ENCODE measurements at places on chromosomes 1 and 21.

DNA sequence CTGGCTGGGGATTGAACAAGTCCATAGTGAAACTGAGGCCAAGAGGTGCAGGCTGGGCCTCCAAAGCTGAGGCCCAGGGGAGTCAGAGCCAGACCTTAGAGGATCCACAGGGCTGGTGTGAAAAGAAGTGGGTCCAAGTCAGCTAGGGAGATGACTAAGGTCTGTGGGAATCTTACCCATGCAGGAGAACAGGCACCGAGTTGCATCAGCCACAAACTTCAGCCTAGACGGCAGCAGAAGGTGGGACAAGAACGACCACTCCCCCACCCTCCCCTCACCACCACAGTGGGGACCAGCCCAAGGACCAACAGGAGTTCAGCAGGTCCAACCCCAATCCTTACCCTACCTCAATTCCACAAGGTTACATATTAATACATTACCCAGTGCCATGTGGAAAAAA, 282.3 kb downstream of the TTLL7 start:
- no peak for DNase-seq

DNA sequence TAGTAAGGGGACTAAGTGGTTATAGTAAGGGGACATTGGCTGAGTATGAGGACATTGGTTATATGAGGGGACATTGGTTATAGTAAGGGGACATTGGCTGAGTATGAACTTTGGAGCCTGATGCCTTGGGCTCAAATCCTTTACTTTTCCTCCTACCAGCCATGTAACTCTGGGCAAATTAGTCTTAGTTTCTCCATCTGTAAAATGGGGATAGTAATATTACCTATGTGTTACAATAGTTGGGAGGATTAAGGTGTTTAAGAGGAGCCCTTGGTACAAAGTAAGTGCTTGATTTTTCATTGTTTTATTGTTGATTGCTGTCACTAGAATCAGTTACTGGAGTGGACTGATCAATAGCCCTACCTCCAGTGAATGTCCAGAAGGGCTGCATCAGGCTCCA, 2.8 kb downstream of the OSCP1 start:
- no peak for DNase-seq

DNA sequence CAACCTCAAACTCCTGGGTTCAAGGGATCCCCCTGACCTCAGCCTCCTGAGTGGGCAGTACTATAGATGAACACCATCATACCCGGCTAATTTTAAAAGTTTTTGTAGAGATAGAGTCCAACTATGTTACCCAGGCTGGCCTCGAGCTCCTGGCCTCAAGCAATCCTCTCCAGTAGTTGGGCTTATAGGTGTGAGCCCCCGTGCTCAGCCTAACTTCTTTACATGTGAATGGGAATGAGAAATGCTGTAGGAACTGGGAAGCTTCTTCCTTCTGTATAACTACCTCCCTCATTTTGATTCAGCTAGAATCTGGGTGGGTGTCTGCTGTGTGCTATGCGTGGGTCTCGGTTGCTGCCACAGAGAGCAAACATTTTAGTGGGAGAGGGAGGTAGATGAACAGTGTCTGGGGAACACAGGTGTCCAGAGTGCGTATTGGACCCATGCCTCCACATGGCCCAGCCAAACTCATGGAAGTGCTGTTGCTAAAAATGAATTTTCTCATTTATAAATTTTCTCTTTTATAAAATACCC, 150.6 kb downstream of the NOS1AP start:
- DNase-seq, result no peak

DNA sequence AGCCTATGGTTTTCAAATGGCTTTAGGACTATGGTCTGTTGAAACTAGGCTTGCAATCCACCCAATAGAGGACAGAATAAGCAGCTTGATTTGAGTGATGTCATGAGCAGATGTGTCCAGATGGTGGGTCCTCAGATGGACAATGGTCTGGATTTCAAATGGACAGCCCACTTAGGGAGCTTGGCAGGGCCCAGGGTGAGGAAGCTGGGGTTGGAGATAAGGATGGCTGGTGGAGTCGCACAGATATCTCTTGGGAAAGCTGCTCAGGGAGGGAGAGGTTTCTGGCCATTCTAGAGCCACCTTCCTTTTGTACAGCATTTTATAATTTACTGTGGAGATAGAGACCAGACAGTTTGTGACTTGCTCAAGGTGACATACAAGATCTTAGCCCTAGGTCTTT, 55.0 kb downstream of the NFASC start:
- no peak for DNase-seq

DNA sequence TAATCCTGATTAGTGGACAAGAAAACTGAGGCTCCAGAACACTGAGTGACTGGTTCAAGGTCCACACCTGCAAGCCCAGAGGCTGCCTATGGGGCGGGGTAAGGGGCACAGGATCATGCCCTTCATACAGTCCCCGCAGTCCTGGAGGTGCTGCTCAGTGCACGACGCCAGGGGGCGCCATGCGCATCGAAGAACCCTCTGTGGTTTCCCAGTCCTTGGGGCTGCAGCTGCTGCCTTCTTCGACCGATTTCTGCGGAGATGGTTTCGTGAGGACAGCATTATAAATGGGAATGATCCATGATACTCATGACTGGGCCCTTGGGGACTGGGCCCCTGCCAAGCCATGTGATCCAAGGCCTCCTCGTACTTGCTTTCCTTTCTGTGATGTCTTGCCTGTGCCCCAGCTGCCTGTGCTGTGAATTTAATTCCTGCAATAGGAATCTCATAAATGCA, 37.1 kb upstream of the ARHGEF10L start:
- DNase-seq, result peak; percentile 67

All from brain pericyte (primary cell).